Activated T-helper 1 cell treated with anti-CD3 and anti-CD28 coated beads, Interleukin-2, amount 50 U/mL, for 16 hours (primary cell): ENCODE measurements at places on chromosomes 12 and 14.

GRCh38 chr12:6768990-6769389 lies 2.8 kb downstream of the PTMS start:
- no peak for DNase-seq

- no peak for DNase-seq
Observed at GRCh38 chr14:94203473-94204210, 29.5 kb downstream of the PPP4R4 start.

GRCh38 chr12:129073157-129073915 lies 220.1 kb downstream of the GLT1D1 start:
- DNase-seq = no peak

DNA sequence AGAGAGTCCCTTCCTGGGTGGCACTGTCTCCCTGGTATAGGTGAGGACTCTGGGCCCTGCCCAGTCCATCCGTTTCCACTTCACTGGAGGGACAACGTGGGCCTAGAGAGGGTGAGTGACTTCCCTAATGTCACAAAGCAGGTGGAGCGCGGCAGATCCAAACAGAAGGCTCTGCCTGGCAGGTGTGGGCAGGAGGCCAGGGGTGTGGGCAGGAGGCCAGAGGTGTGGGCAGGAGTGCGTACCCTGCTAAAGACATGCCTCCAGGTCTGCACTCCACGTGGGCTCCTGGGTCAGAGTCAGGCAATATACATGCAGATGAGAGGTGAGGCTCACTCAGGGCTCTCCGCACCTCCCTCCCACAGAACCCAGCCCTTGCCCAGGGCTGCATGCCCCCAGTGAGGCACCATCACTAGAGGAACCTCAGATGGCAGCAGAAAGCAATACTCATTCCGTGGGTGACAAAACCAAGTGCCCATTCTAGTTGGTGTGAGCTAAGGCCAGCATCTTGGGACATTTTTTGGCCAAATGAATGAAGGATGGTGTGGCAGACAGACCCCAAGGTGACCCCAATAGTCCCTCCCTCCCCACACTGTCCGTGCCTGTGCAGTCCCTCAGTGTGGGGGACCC lies 271.6 kb upstream of the RTL1 start:
- DNase-seq = no peak

DNA sequence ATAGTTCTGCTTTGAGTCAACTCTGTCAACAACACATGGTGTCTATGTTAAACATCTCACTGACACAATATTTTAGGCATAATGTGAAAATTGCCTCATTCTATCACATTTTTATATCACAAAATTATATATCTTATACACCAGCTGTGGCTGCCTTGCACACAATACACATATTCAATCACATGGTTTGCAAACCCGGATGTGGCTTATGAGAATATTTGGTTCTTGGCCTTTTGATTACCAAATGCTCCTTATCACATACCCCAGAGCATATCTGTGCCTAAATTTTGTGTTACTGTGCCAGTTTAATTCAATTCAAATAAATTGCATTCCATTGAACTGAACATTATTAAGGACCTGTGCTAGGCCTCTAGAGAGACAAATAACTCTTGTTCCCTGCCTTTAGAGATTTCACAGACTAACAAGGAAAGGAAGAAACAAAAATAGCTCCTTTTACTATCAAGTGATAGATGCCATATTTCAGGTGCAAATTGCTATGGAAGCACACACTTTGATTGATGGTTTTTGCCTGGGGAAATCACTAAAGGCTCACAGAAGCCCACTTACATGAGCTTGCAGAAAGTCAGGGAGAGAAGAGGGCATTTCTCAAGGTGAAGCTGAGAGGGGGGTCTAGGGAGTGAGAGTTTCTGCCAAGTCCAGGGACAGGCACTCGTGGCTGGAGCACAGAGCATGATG lies 63.4 kb downstream of the PPP1R36 start:
- no peak for DNase-seq

- DNase-seq = no peak
Observed at GRCh38 chr12:132477017-132477702, 12.8 kb upstream of the FBRSL1 start.
